Osteoblast (primary cell): ENCODE measurements at places on chromosomes 1 and 21.
A peak's percentile ranks its signal among the peaks of the same experiment; 100 is the strongest.

GRCh38 chr1:162191396-162192305, 122.2 kb downstream of the NOS1AP start:
- DNase-seq: no peak
- no peaks in the 10 kb centered on the region for H3K36me3 ChIP-seq
- H3K4me1 ChIP-seq: no peaks in the 10 kb centered on the region
- no peak overlapping the region for H3K27ac ChIP-seq
- H3K4me3 ChIP-seq: no peak overlapping the region

DNA sequence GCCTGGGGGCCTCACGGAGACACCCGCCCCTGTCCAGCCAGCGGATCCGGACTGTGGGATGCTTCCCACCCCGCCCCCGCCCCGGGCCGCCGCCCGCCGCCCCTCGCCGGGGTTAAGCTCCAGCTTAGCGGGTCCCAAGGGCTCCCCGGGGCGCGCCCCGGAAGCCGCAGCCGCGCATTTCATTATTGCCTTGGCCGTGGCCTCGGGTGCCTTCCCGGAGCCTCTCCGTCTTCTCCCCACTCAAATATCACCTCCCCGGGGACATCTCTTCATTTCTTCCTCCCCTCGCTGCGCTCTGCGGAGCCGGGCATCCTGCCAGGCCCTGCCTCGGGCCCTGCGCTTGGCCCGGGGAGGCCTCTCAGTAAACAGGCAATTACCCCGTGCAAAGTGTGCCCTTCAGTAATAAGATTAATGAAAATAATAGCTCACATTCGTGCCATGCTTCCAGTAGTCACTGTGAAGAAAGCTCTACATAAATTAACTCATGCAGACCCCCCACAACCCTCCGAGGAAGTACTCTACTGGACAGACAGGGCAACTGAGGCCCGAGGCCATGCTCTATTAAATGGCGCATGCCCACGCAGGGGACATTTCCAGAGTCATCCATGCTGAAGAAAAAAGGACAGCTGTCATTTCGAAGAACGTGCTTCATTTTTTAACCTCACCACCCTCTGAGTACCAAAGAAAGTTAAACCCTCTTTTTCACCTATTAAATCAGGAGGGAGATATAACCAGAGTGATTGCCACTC, 49.9 kb upstream of the LAPTM5 start:
- H3K4me1 ChIP-seq: peaks cover 43% of the 10 kb centered on the region
- no peak overlapping the region for H3K4me3 ChIP-seq
- H3K36me3 ChIP-seq: no peaks in the 10 kb centered on the region
- no peak overlapping the region for H3K27ac ChIP-seq
- peaks cover 17% of the 10 kb centered on the region for H3K27me3 ChIP-seq

DNA sequence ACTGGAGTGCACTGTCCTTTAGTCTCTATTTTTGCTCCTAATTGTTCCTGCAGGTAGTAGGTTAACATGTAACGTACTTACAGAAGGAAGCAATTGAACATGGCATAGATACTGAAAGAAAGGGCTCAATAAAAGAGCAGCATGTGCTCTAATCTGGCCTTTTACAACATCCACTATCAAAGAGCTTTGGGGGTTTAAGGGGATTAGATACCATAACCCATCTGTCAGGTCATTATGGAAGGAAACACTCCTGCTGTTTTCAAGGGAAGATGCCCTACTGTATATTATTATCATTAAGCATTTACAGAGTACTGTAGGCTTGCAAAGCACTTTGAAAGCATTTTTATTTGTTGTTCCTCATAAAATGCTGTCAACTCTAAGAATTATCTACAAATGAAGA, 152.8 kb downstream of the TTLL7 start:
- no peak overlapping the region for H3K4me3 ChIP-seq
- H3K27me3 ChIP-seq: no peaks in the 10 kb centered on the region

- no peaks in the 10 kb centered on the region for H3K4me1 ChIP-seq
- H3K27ac ChIP-seq: no peak overlapping the region
- DNase-seq: no peak
- H3K27me3 ChIP-seq: no peaks in the 10 kb centered on the region
- H3K36me3 ChIP-seq: peaks cover 19% of the 10 kb centered on the region
These were observed 15.1 kb downstream of the IFNAR1 start for GRCh38 chr21:33339918-33340317.

DNA sequence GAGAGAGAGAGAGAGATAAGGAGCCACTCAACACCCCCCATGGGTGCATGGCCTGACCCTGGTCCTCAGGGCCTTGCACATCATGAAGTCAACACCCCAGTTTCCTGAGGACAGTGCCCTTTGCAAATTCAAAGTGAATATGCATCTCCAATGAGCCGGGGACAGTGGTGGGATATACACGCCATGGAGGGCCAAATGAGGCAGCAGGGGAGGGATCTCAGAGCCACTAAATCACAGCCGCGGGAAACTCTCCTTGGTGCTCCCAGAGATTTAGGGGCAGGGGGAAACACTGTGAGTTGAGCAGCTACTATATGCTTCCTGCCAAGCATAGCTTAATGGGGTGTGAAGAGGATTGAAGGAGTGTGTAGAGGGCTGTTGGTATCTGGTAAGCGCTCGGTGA, 35.5 kb downstream of the MATN1 start:
- no peaks in the 10 kb centered on the region for H3K36me3 ChIP-seq
- no peak for DNase-seq
- no peak overlapping the region for H3K4me3 ChIP-seq
- peaks cover 48% of the 10 kb centered on the region for H3K27me3 ChIP-seq

- H3K36me3 ChIP-seq: peaks cover 10% of the 10 kb centered on the region
- H3K27ac ChIP-seq: peak overlapping the region; percentile 99
- H3K27me3 ChIP-seq: no peaks in the 10 kb centered on the region
- H3K4me3 ChIP-seq: peak overlapping the region; percentile 92
- no peak for DNase-seq
- H3K4me1 ChIP-seq: peaks cover 18% of the 10 kb centered on the region
These were observed 1.2 kb downstream of the PIGP start for GRCh38 chr21:37071561-37072273.

DNA sequence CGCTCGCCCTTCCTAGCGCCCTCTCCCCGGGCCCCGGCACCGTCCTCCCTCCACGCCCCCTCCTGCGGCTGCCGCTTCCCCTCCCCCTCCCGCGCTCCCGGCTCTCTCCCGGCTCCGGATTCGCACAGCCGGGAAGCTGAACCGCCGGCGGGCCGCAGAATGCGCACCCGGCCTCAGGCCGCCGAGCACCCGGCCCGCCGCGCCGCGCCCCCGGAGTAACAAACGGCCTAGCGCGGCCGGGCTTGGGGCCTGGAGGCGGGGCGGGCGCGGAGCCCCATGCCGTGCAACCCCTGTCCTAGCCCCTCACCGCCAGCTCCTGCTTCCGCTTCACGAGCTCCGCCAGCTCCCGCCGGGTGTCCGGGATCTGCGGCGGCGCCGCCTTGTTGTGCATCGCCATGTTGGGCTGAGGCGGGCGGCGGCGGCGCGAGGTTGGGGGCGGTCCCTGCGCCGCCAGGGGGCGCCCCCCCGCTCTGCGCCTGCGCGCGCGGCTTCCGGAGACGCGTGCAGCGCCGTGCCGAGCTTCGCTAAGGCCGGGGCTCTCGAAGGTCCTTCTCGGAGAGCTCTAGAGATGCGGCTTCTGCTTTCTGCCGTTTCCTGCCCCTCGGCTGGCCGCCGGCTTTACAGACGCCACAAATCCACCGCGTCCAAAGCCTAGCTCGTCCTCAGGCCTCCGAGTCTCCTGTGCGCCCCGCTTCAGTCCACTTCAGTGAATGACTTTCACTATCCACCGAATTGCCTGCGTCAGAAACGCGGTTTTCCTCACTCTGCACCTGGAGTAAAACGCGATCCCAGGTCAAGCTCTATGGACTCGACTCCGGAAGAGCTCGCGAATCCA, at the start of gene MEAF6:
MEAF6 (minus strand) TSS at position 417 of the 835 bp plus-strand sequence; CDS start at position 397, 20 bp downstream.
- peak within 1 kb of the TSS; percentile 91 for H3K27ac ChIP-seq
- no peaks in the 10 kb centered on the region for H3K27me3 ChIP-seq
- peaks cover 14% of the 10 kb centered on the region for H3K4me1 ChIP-seq
- peak; percentile 99 for DNase-seq

DNA sequence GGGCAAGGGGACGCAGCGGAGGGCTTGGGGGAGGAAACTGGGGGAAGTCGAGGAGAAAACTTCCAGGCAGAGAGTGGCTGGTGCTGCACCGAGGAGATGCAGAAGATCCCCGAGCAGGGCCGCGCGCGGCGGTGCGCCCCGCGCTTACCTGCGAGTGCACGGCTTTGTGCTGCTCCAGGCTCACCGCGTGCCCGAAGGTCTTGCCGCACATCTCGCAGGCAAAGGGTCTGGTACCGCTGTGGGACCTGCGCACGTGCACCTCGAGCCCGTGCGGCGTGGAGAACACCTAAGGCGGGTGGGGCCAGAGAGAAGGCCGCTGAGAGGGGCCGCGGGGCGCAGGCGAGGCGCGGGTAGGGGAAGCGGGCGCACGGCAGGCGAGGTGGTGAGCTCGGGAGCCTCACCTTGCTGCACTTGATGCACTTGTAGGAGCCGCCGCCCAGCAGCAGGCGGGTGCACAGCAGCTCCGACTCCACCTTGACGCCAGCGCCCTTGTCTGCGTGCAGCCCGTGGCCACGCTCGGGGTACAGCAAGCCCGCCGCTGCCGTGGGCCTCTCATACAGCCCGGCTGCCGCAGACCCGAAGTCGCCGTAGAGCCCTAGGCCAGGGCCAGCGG, 6.4 kb downstream of the GFI1 start:
- no peak overlapping the region for H3K4me3 ChIP-seq
- DNase-seq: no peak
- H3K4me1 ChIP-seq: peaks cover 14% of the 10 kb centered on the region
- H3K27me3 ChIP-seq: peaks cover 96% of the 10 kb centered on the region
- H3K36me3 ChIP-seq: no peaks in the 10 kb centered on the region

- no peak overlapping the region for H3K27ac ChIP-seq
- H3K36me3 ChIP-seq: no peaks in the 10 kb centered on the region
- DNase-seq: no peak
- H3K4me3 ChIP-seq: no peak overlapping the region
- peaks cover 3% of the 10 kb centered on the region for H3K4me1 ChIP-seq
- peaks cover 5% of the 10 kb centered on the region for H3K27me3 ChIP-seq
These were observed 83.4 kb downstream of the FOXD2 start for GRCh38 chr1:47521034-47521881.

DNA sequence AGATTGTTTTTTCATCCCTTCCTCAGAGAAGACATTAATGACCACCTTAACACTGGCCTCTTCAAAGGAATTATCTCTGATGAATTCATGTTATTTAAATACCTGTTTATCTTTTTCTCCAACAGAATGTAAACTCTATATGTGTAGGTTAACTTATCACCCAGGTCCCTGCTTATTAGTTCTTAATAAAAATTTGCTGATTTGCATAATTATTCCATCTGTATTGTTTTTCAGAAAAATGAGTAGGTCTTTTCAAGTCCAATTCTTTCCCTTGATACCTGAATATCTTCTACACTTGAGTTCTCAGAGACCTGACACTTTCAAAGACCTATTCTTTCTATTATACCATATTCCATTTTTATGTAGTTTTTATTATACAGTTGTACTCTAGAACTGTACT, 886.7 kb upstream of the TMPRSS15 start:
- H3K27me3 ChIP-seq: no peaks in the 10 kb centered on the region
- no peak overlapping the region for H3K27ac ChIP-seq
- DNase-seq: no peak
- no peaks in the 10 kb centered on the region for H3K36me3 ChIP-seq
- H3K4me1 ChIP-seq: no peaks in the 10 kb centered on the region

DNA sequence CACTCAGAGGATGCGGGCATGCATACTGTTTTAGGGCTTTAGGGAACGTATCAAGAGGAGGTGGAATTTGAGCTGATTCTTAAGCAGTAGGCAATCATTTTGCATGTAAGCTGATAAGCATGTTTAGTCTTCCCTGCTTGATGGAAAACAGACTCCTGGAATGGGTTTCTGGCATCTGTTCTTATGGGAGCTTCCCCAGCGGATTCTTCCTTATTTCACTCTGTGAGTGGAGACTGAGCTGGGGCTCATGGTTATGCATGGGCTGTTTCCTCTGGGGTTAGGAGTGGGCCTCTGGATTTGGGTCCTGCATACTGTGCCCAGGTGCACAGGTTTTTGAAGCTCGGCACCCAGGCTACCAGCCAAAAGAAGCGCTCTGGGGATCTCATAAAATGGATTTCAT, 93.4 kb downstream of the DIRAS3 start:
- no peaks in the 10 kb centered on the region for H3K27me3 ChIP-seq
- no peak overlapping the region for H3K27ac ChIP-seq
- H3K4me3 ChIP-seq: no peak overlapping the region
- peaks cover 5% of the 10 kb centered on the region for H3K4me1 ChIP-seq
- no peak for DNase-seq
